ENCODE measurements at places on chromosomes 16 and 17.

DNA sequence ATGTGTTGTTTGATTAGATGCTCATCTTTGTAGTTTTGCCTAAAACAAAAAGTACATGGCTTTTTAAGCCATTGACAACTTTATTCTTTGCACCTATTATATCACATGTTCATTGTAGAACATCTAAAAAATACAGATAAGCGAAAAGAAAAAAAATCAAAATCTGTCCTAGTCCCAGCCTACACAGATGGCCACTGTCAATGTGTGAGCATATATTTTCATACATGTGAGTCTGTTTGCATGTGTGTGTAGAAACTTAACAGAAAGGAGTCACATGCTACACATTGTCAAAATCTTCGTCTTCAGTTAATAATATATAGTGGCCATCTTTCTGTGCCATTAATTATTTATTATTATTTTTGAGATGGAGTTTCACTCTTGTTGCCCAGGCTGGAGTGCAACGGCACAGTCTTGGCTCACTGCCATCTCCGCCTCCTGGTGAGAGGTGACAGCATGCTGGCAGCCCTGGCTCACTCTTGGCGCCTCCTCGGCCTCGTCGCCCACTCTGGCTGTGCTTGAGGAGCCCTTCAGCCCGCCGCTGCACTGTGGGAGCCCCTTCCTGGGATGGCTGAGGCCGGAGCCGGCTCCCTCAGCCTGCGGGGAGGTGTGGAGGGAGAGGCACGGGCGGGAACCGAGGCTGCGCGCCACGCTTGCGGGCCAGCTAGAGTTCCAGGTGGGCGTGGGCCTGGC lies 68.5 kb upstream of the AMZ2 start:
- no peak for DNase-seq

- no peak for DNase-seq
Measured at GRCh38 chr16:87149051-87149450, 168.1 kb downstream of the C16orf95 start.

GRCh38 chr17:1648173-1648962 lies 1.3 kb downstream of the RILP start:
- DNase-seq: no peak

DNA sequence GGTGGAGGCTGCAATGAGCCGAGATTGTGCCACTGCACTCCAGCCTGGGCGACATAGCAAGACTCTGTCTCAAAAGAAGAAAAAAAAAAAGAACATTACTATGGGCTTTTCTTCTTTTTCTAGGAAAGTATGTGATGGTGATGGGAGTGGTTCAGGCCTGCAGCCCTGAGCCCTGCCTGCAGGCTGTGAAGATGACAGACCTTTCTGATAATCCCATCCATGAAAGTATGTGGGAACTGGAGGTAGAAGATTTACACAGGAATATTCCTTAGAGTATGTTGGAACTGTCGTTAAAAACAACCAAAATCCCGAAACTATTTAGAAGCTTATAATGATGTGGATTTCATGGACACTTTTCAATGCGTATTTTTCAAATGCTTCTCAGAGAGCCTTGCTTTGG lies 5.3 kb downstream of the RMI2 start:
- DNase-seq: no peak

DNA sequence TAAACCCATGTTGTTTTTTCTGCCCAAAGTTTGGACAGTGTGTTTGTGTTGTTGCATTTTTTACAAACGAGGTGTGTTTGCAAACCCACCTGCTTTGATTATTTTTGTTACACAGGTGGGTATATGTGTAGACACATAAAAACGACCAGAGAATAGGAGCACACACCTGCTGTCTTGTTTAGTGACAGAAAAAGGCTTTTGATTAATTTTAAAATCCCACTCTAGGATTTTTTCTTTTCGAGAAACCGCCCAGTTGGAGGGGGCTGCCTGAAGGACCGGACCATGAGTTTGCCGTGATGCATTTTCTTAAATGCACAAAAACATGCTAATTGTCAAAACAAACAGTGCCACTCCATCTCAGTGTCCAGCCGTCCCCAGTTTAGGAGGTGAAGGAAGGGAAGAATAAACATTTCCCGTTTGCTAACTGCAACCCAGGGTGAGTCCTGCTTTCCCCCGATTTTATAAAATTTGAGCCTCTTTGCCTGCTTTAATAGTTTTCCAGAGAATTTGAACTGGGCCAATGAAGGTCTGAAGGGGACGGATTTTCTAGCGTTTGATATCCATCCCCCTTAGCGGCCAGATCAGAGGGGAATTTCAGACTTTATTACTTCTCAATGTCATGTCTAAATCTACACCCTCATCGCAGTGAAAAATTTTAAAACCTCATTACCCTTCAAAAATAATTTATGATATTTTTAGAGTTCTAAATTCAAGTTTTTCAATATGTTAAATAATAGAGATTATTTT lies 3.2 kb downstream of the FOXC2 start:
- DNase-seq: no peak

DNA sequence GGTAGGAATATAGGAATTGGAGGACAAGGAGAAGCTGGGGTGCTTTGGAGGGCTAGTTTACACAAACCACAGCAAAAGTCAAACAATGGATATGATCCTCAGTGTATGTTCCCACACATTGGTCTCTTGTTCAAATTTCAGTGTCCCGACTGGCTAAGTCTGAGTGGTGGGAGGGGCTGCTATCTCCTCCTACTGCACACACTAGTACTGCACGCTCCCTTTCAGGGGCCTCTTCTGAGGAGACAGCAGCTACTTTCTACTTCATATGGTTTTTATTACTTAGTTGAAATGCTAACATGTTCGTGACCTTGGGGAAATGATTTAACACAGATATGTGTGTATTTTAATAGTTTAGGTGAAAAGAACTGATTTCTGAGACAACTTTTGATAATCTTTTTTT lies 18.8 kb upstream of the KRT10 start:
- DNase-seq: no peak

DNA sequence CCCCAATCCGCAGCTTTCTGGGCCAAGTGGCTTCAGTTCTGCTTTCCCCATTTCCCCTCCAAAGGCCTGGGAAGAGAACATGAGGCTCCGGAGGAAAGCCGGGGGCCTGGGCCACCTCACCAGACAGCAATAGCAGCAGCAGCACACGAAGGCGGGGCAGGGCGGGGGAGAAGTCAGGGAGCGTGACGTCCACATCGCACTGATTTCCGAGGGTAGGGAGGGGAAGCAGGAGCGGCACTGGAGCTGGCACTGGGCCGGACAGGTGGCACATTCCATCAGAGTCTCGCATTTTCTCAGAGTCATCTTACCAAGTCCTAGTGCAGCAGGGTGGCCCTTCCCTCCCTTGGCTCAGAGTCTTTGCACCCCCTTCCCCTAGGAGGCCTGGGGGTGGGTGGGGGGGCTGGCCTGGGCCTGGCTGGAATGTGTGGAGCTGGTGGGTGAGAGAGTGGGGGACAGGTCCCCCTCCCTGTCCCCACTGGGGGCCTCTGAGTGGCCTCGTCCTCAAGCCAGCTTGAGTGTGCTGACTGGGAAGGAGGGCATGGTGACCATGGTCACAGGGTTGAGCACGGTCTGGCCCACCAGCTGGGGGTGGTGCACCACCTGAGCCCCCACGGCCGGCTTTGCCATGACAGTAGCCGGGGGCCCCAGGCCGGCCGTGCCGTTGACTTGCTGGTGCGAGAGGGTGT lies 14.3 kb downstream of the MNT start:
- no peak for DNase-seq

DNA sequence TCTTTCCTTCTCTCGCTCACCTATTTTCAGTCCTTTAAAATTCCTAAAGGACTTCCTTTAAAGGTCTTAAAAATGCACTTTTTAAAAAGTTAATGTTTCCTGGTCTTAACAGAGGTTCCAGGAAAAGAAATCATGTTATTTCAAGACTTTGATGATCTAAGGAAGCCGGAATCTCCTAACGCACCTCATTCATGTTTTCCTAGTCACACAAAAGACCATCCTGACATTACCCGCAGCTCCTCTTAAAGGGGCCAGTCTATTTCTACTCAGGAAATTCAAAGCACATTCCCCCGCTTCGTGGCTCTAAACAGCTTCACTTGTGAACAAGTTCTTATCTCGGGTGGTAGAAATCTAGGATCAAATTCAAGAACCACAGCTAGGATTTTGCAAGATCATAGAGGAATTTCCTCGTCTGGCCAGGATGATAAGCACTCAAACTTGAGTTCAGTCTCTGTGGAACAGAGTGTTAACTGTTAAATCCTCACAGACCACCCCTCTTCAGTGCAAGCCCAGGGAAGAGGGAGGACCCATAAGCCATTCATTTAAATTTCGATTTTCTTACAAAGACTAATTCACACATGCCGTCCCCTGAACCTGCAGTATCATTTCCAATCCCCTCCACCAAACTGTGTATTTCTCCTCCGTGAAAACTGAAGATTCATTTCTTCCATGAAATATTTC lies 137.1 kb upstream of the AXIN2 start:
- DNase-seq: no peak

GRCh38 chr16:49857423-49858181 lies 1.7 kb upstream of the ZNF423 start:
- DNase-seq: peak; percentile 23

DNA sequence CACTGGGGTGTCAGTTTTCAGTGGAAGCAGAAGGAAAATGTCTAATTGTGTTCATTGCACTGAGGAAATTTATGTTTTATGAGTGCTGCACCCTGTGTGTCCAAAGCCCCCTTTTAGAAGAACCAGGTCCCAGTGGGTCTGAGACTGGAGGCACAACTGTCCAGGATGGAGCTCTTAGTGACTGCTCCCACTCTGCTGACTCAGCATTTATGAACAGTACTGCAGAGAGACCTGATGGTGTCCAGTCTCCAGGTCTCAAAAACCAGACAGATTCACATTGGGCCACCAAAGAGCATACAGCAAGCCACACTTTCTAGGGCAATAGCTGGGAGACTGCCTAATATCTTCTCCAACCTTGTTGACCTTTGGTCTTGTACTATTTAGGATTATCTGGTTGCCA lies 321.9 kb downstream of the CBLN1 start:
- DNase-seq: no peak

- no peak for DNase-seq
Measured at GRCh38 chr16:77645764-77646163, 76.5 kb upstream of the NUDT7 start.

GRCh38 chr16:50399411-50399810 lies 30.6 kb upstream of the BRD7 start:
- no peak for DNase-seq

DNA sequence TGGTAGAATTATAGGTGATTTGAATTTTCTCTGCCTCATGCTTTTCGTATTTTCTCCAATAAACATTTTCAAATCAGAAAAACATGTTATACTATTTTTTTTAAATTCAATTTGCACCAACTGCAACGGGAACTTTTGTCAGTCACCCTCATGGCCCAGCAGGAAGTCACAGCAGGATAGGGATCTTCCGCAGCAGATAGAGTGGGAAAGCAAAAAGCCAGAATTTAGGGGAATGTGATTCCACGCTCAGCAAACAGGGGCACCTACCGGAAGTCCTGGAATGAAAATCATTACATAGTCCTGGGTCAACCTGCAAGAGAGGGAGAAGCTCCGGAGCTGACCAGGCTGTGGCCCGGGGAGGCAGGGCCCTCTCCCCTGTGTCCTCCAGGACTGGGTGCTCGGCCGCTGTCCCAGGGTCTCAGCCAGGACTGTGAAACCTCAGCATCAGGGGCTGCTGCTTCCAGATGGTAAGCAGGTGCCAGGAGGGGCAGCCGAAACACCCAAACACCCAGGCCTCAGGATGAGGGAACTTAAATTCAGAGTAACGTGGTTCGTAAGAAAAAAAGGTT lies 3.9 kb downstream of the SLC47A2 start:
- no peak for DNase-seq

GRCh38 chr16:13521356-13521755 lies 398.6 kb upstream of the ERCC4 start:
- no peak for DNase-seq

- no peak for DNase-seq
Measured at GRCh38 chr16:22927306-22927705, 113.3 kb downstream of the HS3ST2 start.

GRCh38 chr16:53297477-53297876 lies 136.8 kb upstream of the RBL2 start:
- DNase-seq: no peak

GRCh38 chr17:58285422-58285810 lies 4.7 kb upstream of the MPO start:
- no peak for DNase-seq

DNA sequence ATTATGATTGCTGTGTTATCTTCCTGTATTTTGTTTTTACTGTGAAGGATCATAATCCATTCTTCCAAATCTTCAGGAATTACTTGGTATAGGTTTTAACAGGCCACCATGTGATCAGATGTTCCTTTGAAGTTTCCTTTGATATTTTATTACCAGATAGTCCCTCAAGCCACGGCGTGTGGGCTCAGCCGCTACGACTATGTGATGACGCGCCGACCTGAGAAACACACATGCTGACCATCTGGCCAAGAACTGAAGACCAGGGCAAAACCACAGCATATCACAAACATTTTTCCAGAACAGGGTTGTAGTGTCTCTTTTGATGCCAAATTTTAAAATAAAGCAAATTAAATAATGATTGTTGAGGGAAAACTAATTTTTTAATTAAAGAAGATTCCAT lies 47.3 kb downstream of the ZCCHC14 start:
- DNase-seq: no peak

- no peak for DNase-seq
Measured at GRCh38 chr17:75325348-75325747, 36.1 kb upstream of the SLC25A19 start.

GRCh38 chr17:30279156-30279555 lies 12.6 kb downstream of the BLMH start:
- DNase-seq: no peak

DNA sequence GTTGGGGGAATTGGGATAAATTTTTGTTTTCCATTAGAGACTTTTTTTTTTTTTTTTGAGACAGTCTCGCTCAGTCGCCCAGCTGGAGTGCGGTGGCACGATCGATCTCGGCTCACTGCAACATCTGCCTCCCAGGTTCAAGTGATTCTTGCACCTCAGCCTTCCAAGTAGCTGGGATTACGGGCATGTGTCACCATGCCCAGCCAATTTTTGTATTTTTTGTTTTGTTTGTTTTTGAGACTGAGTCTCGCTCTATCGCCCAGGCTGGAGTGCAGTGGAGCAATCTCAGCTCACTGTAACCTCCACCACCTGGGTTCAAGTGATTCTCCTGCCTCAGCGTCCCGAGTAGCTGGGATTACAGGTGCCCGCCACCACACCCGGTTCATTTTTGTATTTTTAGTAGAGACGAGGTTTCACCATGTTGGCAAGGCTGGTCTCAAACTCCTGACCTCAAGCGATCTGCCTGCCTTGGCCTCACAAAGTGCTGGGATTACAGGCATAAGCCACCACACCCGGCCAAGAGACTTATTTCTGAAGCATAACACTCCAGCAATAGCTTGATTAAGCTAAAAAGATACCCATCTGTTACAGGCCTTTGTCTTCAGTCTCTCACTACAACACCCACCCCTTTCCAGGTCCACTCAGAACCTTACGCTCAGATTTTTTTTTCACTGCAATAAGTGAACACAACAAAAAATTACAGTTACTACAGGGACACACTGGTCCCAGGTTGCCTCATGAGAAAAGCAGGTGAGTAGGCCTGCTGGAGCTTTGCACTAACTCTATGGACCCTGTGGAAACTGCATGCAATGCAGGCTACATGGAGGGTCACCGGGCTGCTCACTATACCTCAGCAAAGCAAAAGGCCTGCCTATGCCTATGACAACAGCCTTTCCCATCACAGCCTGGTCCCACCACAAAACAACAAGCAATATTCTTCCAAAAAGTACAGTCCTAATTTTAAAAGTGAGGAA lies 34.6 kb downstream of the KANSL1 start:
- DNase-seq: no peak

GRCh38 chr17:75008373-75008772 lies 4.1 kb upstream of the MRPL58 start:
- DNase-seq: no peak
